Stimulated activated CD8-positive, alpha-beta memory T cell treated with anti-CD3 and anti-CD28 coated beads, Interleukin-7, amount 100 ng/mL, for 1 hour (primary cell): ENCODE measurements at places on chromosomes 16 and 17.

- DNase-seq = no peak
Measured at GRCh38 chr17:28935744-28936460, 15.4 kb downstream of the PHF12 start.

GRCh38 chr17:17628388-17629008, 37.0 kb upstream of the PEMT start:
- no peak for DNase-seq

DNA sequence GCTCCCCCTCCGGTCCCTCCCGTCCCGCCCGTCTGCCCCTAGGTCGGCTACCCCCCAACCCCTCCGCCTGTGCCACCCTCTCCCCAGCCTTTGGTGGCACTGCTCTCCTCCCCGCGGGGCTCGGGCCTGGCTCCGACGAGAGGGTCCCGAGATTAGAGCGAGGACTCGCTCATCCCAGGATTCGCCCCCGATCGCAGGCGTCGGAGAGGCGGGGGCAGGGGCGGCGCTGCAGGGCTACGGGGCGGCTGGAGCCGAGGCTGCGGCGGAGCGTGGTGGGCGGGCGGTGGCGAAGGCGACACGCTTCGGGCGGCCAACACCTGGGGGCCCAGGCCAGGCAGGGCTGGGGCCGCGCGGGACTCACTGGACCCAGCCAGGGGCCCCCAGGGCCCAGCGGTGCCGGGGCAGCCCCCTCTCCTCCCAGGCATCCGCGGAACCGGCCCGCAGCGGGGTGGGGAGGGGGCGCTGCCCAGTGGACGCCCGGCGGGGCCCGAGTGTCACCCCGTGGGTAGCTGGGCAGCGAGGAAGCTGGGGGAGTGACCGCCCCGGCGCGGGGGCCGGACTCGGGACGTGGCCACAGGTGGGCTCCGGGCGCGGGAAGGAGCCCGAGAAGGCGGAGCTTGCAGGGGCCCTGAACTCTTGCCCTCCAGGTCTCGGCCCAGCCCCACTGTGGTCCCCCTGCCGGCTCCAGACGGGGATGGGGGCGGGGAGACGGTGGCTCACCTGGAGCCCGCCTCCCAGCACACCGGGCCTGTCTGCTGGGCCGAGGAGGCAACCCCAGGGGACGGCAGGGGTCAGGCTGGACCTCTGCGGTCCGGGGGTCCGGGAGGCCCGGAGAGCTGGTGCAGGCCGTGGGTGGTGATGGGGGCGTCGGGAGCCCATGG, 1.5 kb downstream of the MGAT5B start:
- no peak for DNase-seq

DNA sequence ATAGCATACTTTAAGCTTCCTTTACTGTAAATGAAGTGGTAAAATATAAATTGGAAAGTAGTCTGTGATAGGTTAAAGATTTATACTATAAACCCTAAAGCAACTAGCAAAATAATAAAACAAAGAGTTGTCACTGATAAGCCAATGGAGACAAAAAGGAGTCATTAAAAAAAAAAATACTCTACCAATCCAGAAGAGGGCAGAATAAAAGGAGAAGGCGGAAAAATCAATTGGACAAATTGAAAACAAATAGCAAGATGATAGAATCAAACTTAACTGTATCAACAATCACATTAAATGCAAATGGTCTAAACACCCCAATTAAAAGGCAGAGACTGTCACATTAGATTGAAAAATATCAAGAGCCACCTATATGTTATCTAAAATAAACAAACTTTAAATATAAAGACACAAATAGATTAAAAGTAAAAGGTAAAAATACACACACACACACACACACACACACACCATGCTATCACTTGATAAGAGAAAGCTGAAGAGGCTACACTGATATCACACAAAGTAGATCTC, 71.8 kb downstream of the CACNG1 start:
- DNase-seq = no peak

DNA sequence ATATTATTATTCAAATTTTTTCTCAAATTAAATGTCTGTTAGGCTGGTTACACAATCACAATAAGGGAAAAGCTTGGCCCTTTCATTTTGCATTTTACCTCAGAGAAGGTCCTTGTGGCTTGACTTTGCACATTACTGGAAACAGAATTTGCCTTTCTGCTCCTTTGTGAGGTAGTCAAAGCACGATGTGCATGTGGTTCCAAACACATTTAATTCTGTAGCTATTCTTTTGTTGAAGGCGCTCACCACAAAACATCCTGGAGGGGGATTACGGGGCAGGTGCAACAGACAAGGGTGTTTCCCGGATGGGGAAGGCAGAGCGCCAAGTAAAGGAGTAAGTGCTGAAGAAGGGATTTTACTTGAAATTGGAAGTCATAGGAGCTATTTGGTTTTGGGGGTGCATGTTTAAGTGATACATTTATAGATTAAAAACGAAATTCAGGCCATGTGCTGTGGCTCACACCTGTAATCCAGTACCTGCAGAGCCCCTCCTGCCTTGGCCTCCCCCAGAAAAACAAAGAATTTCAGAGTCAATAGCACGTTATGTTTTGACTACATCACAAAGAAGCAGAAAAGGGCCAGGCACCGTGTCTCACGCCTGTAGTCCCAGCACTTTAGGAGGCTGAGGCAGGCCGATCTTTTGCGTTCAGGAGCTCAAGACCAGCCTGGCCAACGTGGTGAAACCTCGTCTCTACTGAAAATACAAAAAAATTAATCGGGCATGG, 31.2 kb upstream of the TENT4B start:
- DNase-seq = no peak

- DNase-seq = no peak
Measured at GRCh38 chr17:71935341-71935740, 185.5 kb upstream of the SOX9 start.

- no peak for DNase-seq
Measured at GRCh38 chr17:58344791-58345157, 7.2 kb downstream of the SUPT4H1 start.

GRCh38 chr17:44557651-44558285, 484 bp downstream of the FZD2 start:
- no peak for DNase-seq

DNA sequence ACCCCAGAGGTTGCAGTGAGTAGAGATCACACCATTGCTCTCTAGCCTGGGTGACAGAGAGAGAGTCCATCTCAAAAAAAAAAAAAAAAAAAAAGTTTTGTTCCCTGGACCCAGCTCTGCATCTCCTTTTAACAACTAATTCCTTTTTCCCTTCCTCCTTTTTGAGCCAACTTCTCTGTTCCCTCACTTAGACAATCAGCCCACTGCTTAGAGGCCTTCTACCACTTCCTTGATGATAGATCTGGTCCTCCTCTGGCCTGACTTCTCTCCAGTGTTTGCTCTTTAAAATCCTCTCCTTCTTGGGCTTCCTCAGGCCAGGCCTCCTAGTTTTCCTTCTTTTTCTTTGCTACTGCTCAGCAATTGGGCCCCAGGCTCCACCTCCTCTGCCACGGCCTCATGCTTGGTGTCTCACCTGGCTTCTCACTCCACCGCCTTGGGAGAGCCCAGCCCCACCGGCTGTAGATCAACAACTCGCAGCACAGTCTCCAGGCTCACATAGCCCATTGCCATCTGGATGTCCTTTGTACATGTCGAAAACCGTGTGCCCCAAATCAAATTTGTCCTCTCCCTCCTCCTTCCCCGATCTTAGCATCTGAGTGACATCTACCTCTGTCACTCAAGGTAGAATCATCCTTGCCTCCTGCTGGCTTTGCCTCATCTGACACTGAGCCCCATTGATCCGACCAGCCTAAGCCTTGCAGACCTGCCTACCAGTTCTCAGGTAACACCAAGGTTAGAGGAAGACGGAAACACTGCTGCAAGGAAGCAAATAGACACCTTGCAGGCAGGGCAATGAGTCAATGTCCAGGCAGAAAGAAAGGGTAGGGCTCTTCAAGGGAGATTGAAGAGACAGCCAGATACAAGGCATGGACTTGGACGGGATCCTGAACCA, 17.4 kb downstream of the ARHGAP27 start:
- DNase-seq = no peak

DNA sequence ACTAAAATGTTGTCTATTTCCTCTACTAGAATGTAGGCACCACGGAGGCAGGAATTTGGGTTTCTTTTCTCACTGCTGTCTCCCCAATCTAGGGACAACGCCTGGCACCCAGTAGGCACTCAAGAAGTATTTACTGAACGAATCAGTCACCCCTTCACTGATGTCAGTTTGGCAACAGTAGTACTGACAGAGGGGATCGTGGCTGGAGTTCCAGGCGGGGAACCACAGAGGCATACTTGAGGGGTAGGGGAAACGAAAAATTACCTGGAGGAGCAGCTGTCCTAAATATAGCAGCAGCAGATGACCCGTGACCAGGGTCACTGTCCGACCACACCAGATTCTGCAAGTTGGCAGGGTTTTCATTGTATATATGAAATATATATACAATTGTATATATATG, 33.3 kb downstream of the TRIM25 start:
- DNase-seq = no peak

DNA sequence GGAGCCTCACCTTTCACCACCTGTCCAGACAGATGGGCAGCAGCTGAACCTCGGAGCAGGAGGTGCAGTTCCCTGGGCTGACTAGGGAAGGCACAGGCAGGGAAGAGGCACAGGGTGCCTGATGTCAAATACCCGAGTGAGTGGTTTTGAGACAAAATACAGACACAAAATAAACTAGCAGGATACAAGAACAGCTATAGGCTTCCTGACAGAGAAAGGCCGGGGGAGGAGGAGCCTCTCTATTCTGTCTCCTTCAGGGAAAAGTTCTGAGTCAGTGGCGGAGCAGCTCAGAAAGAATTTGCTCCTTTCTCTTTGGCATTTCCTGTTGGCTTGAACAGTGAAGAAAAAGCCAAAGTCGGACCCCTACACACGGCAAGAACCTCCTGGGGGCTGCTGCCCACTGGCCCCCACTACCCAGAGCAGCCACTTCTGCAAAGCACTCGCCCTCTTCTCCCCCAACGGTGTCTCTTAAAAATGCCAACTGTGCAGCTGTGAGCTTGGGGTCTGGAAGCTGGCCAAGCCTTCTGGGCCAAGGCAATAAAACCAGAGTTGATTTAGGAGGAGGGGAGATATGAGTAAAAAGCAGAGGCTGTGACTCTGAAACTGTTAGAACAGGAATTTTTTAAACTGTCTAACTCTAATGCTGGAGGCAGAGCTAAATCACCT, 14.4 kb upstream of the FAAP100 start:
- DNase-seq = no peak

- DNase-seq = no peak
Measured at GRCh38 chr16:12324152-12324551, 347.6 kb downstream of the SNX29 start.

- no peak for DNase-seq
Measured at GRCh38 chr16:70395345-70395901, 43.5 kb downstream of the ST3GAL2 start.

- DNase-seq = no peak
Measured at GRCh38 chr16:65224471-65224870, 102.6 kb upstream of the CDH11 start.

DNA sequence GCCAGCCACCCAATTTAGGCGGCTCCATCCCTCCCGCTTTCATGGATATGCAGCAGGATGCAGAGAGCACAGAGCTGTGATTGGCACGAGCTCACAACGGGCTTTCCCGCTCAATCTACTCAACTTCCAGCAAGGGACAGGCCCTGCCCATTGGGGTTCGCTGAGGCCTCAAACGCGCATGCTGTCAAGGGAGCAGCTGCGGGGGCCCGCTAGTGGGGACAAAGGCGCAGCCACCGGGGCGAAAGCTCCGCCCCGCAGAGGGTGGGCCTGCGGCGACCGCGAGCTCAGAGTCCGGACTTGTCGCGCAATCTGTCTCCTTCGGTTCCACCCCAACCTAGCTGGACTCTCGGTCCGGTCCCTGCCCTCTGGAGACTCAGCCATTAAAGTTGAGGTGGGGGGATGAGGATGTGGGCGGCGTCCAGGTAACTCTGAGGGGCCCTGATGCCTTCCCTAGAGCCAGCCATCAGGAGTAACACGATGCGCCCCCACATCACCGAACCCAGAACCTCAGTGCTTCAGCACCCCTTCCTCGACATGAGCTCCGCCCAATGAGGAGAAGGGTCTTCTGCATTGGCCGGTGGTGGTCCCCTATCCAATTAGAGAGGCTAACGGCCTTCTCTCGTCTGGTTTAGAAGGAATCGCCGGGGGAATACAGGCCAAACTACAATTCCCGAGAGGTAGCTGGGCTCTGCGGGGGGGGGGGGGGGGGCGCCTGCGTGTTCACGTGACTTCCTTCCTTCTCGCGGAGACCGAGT, 489 bp upstream of the NFATC3 start:
- peak; percentile 68 for DNase-seq

DNA sequence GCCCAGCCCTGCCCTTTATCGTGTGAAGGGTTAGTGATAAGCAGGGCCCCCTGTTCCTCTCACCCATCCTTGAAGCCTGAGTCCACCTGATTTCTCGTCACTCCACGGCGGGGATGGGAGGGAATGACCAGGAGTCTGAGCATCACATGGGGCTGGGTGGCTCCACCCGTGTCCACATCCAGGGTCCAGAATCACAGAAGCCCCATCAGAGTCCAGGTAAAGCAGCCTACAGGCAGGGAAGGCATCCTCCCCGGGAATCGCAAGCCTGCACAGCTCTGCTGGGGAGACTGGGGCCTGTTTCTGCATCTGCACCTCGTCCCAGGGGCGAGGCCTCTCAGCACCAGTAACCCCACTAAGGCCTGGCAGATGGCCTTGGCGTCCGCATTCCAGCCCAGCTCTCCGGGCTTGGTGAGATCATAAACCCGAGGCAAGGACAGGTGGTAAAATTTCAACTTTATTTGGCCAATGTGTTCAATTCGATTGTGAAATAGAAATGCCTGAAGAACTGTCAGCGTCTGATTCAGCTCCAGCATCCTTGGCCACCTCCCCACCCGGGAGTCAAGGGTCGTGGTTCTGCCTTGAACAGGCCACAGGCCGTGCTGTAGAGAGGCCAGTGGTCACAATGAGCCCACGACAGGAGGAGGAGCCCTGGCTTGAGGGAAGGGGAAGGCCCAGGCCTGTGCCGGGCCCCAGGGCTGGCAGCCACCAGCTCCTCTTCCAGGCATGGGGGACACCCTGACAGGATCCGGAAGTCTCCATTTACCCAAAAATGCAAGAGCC, 8.1 kb upstream of the PPP1R27 start:
- no peak for DNase-seq

DNA sequence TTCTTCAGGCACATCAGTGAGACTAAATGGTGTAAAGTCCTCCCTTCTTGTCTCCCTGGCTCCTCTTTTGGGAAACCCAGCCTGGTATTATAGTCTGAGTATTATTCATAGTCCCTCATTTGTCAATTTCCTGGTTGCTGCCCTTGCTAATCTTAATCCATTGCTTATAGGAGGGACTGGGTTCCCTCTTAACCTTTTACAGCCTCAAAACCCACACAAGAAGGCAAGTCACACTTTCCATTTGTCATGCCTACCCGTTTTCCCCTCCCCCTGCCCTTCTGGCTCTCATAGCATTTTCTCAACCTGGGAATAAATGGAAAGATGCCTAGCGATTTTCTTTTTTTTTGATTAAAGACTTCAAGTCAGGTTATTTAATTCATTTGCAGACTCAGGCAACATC, 124.8 kb downstream of the MAP2K6 start:
- DNase-seq = no peak

DNA sequence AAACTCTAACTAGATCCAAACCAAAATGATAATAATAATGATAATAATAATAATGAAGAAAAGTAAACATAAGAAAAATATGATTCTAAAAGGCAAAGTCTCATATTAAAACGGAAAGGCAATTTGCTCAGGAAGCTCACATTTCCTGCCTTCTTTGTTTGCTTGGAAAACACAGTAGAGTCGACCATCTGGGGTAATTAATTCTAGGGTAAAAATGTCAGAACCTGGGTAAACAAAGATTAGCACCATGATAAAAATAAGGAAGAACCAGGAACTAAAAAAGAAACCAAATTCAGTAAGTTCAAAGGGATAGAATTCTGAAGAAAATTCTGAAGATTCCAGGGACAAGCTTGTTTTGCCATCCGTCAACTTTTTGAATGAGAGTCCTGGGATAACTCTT, 16.2 kb downstream of the KRABD2 start:
- no peak for DNase-seq
